ENCODE measurements at places on chromosomes 5 and 9. TPM values are rescaled to one million over a fixed set of nuclear protein-coding genes. Genes with fewer than 3 reads are reported as not detected.

DNA sequence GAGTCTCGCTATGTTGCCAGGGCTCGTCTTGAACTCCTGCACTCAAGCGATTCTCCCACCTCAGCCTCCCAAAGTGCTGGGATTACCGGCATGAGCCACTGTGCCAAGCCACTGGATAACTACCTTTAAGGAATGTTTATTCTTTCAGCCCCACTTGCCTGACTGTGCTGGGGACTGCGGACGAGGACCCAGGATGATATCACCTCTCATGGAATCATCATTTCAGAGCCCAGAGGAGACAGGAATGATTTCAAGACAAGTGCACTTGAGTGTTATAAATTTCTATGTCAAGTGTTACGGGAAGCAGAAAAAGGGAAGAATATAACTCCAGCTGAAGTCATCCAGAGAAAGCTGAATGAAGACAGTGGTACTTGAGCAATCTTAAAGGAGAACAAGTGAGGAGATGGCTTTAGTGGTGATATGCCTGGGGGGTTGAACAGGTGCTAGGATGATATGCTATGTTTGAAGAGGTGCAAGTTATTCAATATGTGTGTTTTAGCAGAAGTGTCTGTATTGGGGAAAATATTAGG is 109.3 kb downstream of the DCP2 start:
- H3K27me3 ChIP-seq, result no peaks in the 10 kb centered on the region
- H3K36me3 ChIP-seq, result no peaks in the 10 kb centered on the region
- H3K4me1 ChIP-seq, result peaks cover 2% of the 10 kb centered on the region
- H3K4me3 ChIP-seq, result no peak overlapping the region
- no peak for DNase-seq

Gene SLC34A1
- total RNA-seq, result not detected

Gene CSNK1G3
- total RNA-seq, result 57.0 TPM

GRCh38 chr9:123941524-123942070 is 11.7 kb upstream of the DENND1A start:
- H3K4me1 ChIP-seq, result no peaks in the 10 kb centered on the region
- no peak overlapping the region for H3K4me3 ChIP-seq
- peaks cover 8% of the 10 kb centered on the region for H3K27me3 ChIP-seq
- H3K27ac ChIP-seq, result no peak overlapping the region
- no peaks in the 10 kb centered on the region for H3K36me3 ChIP-seq

GRCh38 chr9:120394058-120394669 is 185.8 kb downstream of the CDK5RAP2 start:
- H3K27me3 ChIP-seq, result no peaks in the 10 kb centered on the region
- peaks cover 10% of the 10 kb centered on the region for H3K36me3 ChIP-seq
- peaks cover 30% of the 10 kb centered on the region for H3K4me1 ChIP-seq
- peak; percentile 97 for DNase-seq
- no peak overlapping the region for H3K4me3 ChIP-seq

Gene NFIB
- total RNA-seq, result 36.3 TPM

GRCh38 chr5:146851133-146851532 is 27.4 kb downstream of the PPP2R2B start:
- H3K36me3 ChIP-seq, result no peaks in the 10 kb centered on the region
- no peaks in the 10 kb centered on the region for H3K4me1 ChIP-seq
- no peak overlapping the region for H3K27ac ChIP-seq
- H3K4me3 ChIP-seq, result no peak overlapping the region

DNA sequence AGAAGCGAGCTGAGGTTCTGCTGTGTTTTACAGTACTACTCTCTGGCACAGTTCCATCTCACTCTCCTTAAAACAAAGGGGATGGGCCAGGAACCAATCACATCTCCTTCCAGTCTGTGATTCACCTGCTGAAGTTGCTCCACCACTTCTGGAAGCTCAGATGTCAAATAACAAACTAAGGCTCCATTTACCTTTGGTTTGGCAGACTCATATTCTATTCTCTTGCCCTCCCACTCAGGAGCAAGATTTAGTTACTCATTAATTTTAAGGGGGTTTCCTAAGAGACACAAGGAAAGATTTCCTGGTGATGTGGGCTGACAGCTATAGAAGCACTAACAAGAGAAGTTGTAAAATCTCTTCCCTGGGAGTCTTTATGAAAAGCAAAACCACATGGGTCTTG is 37.8 kb upstream of the KIF2A start:
- H3K27me3 ChIP-seq, result no peaks in the 10 kb centered on the region
- H3K4me1 ChIP-seq, result no peaks in the 10 kb centered on the region
- H3K27ac ChIP-seq, result no peak overlapping the region
- H3K36me3 ChIP-seq, result no peaks in the 10 kb centered on the region

- H3K27me3 ChIP-seq, result no peaks in the 10 kb centered on the region
- no peaks in the 10 kb centered on the region for H3K4me1 ChIP-seq
- H3K36me3 ChIP-seq, result no peaks in the 10 kb centered on the region
- DNase-seq, result no peak
Observed at GRCh38 chr5:137374110-137374714, 124.9 kb downstream of the SPOCK1 start.

GRCh38 chr5:59025734-59026133 is 442.9 kb downstream of the RAB3C start:
- no peak overlapping the region for H3K4me3 ChIP-seq
- H3K36me3 ChIP-seq, result no peaks in the 10 kb centered on the region
- no peak overlapping the region for H3K27ac ChIP-seq
- no peaks in the 10 kb centered on the region for H3K4me1 ChIP-seq
- H3K27me3 ChIP-seq, result no peaks in the 10 kb centered on the region

DNA sequence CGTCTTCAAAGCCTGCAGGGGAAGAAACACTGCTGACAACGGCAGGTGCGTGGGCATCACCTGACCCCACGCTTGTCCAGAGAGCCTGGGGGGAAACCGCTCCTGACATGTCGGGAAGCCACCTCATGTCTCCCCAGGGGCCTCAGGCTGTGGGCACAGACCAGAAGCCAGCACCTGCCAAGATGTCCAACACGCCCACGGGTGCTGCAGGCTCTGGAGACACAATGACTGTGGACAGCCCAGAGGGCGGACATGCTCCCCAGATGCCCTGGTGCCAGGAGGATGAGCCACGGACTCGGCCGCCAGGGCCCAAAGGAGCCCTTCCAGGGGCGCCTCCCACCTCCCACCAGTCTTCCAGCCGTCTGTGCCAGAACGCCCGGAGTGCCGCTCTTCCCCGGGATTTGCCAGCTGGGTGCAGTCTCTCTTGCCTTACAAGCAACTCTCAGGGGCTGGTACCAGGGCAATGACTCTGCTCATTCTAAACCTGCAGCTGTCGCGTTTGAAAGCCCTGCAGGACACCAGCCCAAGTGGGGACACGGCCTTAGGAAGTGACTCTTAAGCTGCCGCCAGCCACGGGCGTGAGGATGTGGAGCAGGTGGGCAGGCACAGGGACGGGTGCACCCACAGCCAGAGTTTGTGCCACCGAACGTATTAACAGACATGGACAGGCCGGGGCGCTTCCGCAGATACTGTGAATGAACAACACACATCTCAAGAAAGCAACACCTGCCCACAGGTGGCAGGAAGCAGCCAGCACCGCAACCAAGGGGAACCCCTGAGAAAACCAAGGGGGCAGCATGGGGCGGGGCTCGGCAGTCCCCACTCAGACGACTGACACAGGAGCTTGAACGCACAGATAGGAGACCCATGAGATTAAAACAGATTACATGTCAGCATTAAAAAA is 6.8 kb upstream of the LHX3 start:
- no peaks in the 10 kb centered on the region for H3K4me1 ChIP-seq
- DNase-seq, result no peak
- no peak overlapping the region for H3K4me3 ChIP-seq
- no peaks in the 10 kb centered on the region for H3K27me3 ChIP-seq

DNA sequence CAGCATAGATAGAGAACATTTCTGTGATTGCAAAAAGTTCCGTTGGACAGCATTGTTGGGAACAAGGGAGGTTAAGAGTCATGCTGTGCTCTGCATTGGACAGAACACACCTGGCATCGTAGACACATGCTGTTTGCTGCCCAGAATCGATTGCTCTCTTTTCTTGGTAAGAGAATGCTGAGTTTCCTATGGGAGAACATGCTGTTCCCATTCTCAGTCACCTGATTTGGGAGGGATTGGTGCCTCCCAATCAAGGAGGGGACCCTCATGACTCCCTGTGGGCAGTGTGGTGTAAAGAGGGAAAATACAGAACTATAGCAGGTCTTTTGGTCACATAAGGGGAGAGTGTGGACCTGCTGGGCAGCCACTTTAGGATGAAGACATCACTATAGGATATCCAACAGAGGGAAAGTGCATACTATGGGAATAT is 555.4 kb upstream of the CLINT1 start:
- H3K27ac ChIP-seq, result no peak overlapping the region
- H3K4me1 ChIP-seq, result peaks cover 5% of the 10 kb centered on the region
- H3K4me3 ChIP-seq, result no peak overlapping the region
- no peaks in the 10 kb centered on the region for H3K36me3 ChIP-seq
- peak; percentile 73 for DNase-seq

Gene KLF4
- 22.9 TPM for total RNA-seq

DNA sequence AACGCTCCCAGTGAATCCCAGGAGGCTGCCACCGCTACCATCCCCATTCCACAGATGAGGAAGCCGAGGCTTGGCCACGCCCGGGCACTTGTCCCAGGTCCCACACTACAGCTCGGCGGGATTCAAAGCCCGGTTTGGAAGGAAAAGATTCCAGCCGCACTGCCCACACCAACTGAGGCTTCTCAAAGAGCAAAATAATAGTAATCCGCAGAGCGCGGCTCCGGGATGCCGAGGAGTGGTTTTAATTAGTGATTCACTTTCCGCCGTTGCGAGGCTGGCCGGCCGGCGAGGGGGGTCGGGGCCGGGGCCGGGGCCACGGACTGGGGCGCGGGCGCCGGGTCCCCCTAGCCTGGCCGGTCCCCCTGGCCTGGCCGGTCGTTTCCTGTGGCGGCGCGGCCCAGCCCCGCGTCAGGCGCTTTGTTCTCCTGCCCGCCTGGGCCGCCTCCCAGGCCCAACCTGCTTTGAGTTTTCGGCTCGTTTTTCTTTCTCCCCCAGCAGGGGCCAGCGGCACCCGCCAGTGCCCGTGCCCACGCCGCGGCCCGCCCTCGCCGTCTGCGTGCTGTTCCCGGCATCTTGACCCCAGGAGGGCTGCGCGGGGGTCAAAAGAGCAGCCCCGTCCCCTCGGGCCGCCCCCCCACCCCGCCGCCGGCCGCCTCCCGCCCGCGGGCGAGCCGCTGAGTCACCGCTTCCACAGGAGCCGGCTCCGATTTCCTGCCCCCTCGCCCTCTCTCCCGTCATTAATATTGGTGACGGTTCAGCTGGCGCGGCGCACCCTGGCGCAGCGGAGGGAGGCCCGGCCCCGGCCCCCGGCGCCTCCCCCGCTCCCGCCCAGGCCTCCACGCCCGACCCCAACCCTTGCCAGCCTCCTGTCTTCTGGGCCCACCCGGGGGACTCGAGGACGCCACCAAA is 31.2 kb downstream of the FGF18 start:
- no peaks in the 10 kb centered on the region for H3K36me3 ChIP-seq
- H3K4me3 ChIP-seq, result peak overlapping the region; percentile 53
- peak; percentile 79 for DNase-seq
- peaks cover 5% of the 10 kb centered on the region for H3K27me3 ChIP-seq
- H3K4me1 ChIP-seq, result peaks cover 12% of the 10 kb centered on the region

Gene IRGM
- total RNA-seq, result not detected

Gene PCDHGA11
- total RNA-seq, result 5.9 TPM

- no peak overlapping the region for H3K4me3 ChIP-seq
- no peak overlapping the region for H3K27ac ChIP-seq
- no peaks in the 10 kb centered on the region for H3K27me3 ChIP-seq
Observed at GRCh38 chr9:35599763-35600604, 5.1 kb upstream of the TESK1 start.

Gene PPP3R2
- total RNA-seq, result not detected

GRCh38 chr5:103690676-103691075 is 128.1 kb upstream of the NUDT12 start:
- DNase-seq, result peak; percentile 5
- H3K27ac ChIP-seq, result no peak overlapping the region
- no peaks in the 10 kb centered on the region for H3K4me1 ChIP-seq
- H3K4me3 ChIP-seq, result no peak overlapping the region
- no peaks in the 10 kb centered on the region for H3K27me3 ChIP-seq

- H3K27me3 ChIP-seq, result no peaks in the 10 kb centered on the region
- DNase-seq, result no peak
- H3K27ac ChIP-seq, result no peak overlapping the region
- H3K4me3 ChIP-seq, result no peak overlapping the region
- H3K4me1 ChIP-seq, result no peaks in the 10 kb centered on the region
- H3K36me3 ChIP-seq, result no peaks in the 10 kb centered on the region
Observed at GRCh38 chr9:81424431-81424830, 264.9 kb downstream of the TLE1 start.

Gene TMEM245
- total RNA-seq, result 48.2 TPM

DNA sequence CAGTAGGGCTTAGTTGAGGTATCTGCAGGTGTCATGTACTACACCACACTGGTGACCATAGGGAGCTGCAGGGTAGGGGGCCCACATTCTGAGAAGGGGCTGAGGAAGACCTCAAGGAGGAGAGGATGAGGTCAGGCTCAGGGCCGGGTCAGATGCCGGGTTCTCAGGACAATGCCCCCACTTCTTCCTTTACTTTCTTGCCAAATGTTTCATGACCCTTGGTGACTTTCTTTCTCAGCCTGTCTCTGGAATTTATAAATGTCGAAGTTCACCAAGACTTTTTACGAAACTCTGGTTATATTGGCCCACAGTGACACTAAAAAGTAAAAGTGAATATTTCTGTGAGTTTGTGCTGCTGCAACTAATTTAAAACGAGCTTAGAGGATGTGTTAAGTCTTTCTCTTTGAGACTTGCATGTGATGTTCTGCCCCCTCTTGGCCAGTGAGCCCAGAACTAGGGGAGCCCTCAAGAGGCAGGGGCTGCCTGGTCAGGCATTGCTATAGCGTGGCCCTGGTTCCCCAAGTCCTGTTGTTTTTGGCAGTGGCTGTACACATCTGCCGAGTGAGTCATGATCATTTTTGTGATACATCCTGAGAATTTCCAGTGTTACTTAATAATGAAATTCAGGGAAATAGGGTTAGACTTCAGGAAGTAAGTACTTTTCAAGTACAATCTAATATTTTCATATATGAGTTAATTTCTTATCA is 11.2 kb downstream of the ACO1 start:
- no peaks in the 10 kb centered on the region for H3K36me3 ChIP-seq
- DNase-seq, result peak; percentile 96
- H3K27me3 ChIP-seq, result no peaks in the 10 kb centered on the region
- H3K27ac ChIP-seq, result peak overlapping the region; percentile 78

DNA sequence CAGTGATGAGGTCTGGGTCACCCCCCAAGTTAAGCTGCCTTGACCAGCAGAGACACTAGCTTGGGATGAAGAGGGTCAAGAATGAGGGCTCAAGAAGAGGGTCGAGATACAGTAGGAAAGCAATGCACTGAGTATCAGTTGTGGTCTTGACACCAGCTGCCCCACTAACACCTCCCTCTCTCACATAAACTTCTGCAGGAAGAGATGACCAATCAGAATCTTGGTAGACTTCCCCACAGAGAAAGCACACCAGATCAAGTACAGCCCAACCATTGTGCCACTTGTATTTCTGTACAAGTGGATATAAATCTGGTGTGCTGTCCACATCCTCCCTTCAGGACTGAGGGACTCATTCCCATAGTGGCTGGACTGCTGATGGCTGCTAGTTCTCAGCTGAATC is 101.2 kb upstream of the ELL2 start:
- no peak overlapping the region for H3K4me3 ChIP-seq
- no peak overlapping the region for H3K27ac ChIP-seq
- DNase-seq, result no peak
- no peaks in the 10 kb centered on the region for H3K27me3 ChIP-seq
- H3K36me3 ChIP-seq, result no peaks in the 10 kb centered on the region

GRCh38 chr9:136631038-136632000 is 31.4 kb upstream of the EGFL7 start:
- H3K4me3 ChIP-seq, result no peak overlapping the region
- no peak overlapping the region for H3K27ac ChIP-seq
- H3K27me3 ChIP-seq, result peaks cover 2% of the 10 kb centered on the region
- no peaks in the 10 kb centered on the region for H3K36me3 ChIP-seq
- peak; percentile 70 for DNase-seq

GRCh38 chr9:73179589-73179988 is 27.9 kb downstream of the ANXA1 start:
- H3K4me3 ChIP-seq, result no peak overlapping the region
- H3K4me1 ChIP-seq, result peaks cover 9% of the 10 kb centered on the region
- H3K27me3 ChIP-seq, result no peaks in the 10 kb centered on the region
- H3K36me3 ChIP-seq, result no peaks in the 10 kb centered on the region
- H3K27ac ChIP-seq, result no peak overlapping the region

Gene ZNF189
- 21.8 TPM for total RNA-seq
